ENCODE measurements at places on chromosomes 3 and 15.

GRCh38 chr3:142243134-142243533 is 17.7 kb upstream of the GK5 start:
- DNase-seq: no peak

- DNase-seq: no peak
Measured at GRCh38 chr3:8210882-8211341, 290.7 kb upstream of the LMCD1 start.

DNA sequence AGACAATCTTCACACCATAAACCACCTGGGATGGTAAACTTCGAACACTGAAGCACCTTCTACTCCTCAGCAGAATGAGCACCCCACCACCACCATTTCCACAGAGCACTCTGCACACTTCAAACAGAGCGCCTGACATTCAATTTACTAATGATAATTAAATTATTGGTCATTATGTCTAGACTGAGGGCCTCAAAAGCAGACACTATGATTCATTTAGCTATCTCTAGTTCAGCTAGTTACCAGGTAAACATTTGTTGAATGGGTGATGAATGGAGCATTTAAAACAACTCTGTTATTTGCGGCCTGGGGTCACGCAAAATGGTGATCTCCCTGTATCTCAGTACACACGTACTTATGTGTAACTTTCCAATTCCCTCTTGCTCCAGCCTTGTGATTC is 40.9 kb downstream of the ACAP2 start:
- no peak for DNase-seq

DNA sequence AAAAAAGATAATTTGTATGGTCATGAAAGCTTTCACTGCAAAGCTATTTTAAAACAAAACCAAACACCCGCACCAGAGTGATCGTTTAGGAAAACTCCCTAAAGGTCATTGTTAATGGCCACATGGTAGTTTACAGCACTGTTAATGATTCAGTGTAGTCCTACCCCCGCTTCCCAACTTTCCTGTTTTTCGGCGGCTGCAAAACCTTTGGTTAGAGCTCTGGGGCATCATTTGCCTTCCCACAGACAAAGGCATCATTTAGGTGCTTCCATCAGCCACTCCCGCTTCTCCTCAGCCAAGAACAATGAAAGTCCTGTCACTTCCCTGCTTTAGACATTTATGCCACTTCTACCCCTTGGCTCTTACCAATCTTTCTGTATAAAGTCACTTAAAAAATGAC is 10.6 kb downstream of the MELTF start:
- DNase-seq: no peak
